Stimulated activated CD4-positive, alpha-beta T cell treated with anti-CD3 and anti-CD28 coated beads, TNF-alpha, amount 100 ng/mL, for 1 hour (primary cell): ENCODE measurements at places on chromosomes 7 and 10.

DNA sequence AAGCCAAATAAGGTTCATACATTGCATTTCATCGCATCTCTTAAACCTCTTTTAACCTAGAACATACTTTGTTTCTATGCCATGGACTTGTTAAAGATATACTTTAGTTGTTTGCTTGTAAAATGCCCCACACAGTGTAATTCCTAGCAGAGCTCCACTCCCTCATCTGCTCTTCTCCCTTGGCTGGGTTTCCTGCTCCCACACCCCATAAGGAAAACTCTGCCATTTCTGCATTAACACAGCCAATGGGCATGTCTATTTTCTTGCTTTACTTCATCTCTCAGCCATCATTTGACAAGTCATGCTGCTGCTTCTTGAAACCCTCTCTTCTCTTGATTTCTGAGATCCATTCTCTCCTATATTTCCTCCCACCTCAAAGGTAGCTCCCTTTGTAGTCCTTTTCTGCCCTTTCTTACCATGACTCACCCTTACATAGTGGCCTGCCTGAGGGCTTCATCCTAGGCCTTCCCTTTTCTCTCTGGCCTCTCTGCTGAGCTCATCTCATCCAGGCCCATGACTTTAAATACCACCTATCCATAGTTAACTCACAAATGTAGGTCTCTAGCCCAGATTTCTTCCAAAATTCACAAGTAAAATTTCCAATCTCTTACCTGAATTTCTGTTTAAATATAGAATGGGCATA lies 471.4 kb downstream of the ADRA2A start:
- DNase-seq = no peak

GRCh38 chr10:3750006-3750816 lies 34.8 kb downstream of the KLF6 start:
- no peak for DNase-seq

- DNase-seq = no peak
These were observed 31.3 kb downstream of the COX15 start for GRCh38 chr10:99700649-99701048.

DNA sequence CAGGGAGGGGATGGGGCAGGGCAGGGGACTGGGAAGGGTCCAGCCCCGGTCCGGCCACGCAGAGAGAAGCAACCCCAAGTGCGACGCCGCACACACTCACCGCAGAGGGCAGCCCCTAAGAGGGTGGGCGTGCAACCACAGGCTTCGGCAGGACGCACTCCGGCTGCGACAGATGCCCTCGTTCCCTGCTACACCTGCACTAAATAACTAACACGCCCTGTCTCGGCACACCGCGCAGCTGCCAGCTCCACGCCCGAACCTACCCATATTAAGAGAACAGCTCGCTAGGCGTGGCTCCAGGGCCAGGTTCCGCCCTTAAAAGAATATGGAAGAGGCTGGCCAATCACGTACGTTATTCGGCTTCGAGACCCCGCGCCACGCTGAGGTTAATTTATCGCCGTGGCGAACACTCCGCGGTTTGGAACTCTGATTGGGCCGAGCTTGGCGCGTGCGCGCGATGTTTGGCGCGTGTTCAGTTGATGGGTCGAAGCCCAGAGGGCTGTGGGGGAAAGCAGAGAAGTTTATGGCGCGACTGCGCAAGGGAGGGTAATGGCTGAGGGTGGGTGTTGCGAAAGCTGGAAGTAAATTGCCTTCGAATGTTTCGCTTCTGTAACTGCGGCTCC lies 91.1 kb downstream of the OR13A1 start:
- DNase-seq = no peak

DNA sequence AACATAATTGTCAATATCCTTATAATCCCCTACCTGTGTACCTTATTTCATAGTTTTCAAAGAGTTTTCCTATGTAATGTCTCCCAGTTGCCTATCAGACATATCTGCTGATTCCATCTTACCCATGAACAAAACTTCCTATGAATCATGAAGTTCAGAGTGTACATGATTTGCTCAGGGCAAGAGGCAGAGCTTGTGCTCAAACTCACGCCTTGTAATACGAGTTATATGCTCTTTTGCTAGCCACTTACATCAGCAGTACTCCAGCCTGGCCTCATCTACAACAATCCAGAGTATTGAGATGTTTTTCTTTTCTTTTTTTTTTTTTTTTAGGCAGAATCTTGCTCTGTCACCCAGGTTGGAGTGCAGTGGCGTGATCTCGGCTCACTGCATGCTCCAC lies 11.8 kb downstream of the PKD2L1 start:
- no peak for DNase-seq

GRCh38 chr7:2715341-2716231 lies 27.6 kb downstream of the AMZ1 start:
- DNase-seq = no peak

DNA sequence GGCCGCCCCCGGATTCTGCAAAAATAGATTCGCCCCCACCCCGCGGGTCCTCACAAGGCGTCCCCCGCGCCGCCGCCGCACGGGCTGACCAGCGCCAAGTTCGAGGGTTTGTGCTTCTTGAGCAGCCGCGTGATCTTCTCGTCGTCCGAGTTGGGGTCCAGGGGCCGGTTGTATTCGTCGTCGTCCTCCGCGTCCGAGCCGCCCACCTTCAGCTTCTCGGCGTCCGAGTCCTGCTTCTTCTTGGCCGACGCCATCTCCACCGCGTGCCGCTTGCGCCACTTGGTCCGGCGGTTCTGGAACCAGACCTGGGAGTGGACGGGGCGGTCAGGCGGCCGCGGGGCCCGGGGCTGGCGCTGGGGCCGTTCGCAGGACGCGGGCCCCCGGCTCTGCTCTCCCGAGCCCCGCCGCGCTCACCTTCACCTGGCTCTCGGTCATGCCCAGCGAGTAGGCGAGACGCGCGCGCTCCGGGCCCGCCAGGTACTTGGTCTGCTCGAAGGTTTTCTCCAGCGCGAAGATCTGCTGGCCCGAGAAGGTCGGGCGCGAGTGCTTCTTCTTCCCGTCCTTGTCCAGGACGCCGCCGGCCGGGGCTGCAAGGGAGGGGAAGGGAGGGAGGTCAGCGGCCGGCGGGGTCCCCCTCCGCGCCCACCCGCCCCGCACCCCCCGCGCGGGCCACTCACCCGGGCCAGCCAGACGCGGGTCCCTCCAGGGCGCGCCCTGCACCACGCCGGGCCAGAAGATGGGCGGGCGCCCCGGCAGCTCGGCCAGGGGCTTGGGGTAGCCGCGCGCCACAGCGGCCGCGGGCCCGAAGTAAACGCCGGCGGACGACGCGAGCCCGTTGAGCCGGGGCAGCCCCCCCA lies 853 bp downstream of the NKX6-2 start:
- no peak for DNase-seq
